Stimulated activated CD4-positive, alpha-beta T cell treated with anti-CD3 and anti-CD28 coated beads, TNF-alpha, amount 100 ng/mL, for 24 hours (primary cell): ENCODE measurements at places on chromosomes 7 and 10.

DNA sequence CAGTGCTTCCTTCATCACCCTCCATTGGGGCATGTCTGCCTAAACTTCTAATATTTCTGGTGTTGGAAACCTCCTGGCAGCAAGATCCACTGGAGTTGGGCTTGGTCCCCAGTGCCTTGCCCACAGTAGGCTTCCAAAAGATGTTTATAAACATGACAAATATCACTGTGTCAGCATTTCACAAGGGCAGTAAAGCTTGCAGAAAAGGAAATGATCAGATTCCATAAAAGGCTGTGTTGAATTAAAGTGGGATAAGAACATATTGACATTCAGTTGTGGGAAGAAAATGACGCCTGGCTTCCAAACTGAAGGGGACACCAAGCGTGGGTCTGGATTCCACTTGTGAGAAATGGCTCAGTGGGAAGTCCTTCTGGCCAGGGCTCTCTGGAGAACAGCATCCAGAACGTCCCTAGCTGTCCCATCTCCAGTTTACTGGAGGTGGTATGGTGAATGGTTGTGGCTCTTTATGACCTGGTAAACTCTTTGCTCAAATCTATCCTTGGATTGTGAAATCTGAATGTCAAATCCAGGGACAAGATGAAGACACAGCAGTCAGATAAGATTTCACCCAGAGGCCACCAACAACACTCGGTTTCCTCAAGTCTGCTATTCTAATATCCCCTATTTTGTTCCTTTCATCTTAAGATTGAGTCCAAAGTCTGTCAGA is 287.2 kb downstream of the TNS3 start:
- no peak for DNase-seq

DNA sequence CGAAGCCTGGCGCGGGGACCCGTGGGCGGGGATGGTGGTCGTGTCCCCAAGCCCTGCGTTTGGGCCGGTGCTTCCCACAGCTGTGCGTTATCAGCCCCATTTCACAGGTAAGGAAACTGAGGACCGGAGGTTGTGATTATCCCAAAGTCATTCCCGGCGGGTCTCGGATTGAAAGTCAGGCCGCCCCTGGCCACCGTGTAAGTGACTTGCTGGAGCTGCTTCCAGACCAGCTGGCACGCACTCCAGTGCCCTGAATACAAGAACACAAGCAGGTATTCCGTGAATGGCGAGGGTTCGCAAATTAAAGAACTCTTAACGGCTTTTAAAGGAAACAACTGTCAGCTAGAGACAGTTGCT is 675 bp upstream of the ATE1 start:
- no peak for DNase-seq

GRCh38 chr10:131785121-131785460 is 115.7 kb upstream of the PPP2R2D start:
- no peak for DNase-seq

DNA sequence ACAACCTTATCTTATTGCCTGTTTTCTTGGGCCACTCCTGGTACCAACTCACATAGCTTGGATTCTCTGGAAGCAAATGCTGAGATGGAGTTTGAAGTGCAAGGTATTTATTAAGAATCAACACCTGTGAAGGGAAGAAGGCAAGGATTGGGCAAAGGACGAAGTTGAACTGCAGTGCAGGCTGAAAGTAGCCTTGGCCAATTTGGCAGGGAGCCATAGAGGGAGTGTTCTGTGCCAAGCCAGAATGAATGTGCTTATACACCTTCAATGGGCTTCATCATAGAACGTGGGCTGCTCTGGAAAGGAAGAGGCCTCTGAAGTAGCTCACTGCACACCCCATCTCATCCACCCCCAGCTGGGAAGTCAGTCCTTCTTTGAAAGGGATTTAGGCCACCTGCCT is 79.8 kb upstream of the IFRD1 start:
- no peak for DNase-seq

- no peak for DNase-seq
These were observed 221.7 kb upstream of the TCF7L2 start for GRCh38 chr10:112728118-112728883.

DNA sequence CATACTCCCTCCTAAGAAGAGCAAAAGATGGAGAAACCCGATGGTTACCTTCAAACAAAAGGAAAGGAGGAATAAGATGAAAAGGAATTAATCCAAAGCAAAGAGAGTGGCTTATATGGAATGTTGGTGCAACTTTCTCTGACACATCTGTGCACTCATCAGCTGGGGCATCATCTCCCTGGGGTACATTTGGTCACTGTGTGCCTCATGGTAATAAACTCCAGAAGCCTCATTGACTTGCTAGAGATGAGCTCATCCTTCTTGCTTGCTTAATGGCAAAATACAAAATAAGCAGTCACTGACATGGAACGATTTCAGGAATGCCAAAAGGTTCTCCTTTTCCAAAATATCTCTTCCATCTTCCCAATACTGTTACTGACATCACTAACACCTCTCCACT is 22.5 kb downstream of the CAV1 start:
- no peak for DNase-seq

- no peak for DNase-seq
These were observed 141.6 kb downstream of the TSPAN12 start for GRCh38 chr7:120716307-120716706.

GRCh38 chr10:22460101-22460500 is 114.8 kb downstream of the SPAG6 start:
- DNase-seq: no peak

GRCh38 chr7:115779561-115779960 is 251.0 kb downstream of the TFEC start:
- no peak for DNase-seq

DNA sequence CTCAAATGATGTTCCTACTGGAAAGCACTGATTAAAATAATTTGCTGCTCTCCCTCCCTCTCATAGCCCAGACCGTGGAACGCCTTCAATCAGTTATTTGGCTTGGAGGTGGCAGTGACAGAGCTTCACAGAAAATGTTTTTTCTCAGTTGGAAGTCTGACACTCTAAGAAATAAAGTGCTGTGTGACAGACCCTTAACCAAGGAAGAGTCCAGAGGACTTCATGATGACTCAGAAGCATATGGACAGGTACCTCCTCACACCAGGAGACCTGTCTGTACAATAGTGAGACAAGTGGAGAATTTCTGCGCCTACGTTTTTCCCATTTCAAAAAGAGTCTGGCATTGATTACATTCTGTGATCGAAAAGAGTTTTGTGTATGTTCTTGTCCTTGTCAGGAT is 295.5 kb downstream of the DOCK4 start:
- no peak for DNase-seq

- no peak for DNase-seq
These were observed 5.3 kb upstream of the COL1A2 start for GRCh38 chr7:94389381-94389780.

DNA sequence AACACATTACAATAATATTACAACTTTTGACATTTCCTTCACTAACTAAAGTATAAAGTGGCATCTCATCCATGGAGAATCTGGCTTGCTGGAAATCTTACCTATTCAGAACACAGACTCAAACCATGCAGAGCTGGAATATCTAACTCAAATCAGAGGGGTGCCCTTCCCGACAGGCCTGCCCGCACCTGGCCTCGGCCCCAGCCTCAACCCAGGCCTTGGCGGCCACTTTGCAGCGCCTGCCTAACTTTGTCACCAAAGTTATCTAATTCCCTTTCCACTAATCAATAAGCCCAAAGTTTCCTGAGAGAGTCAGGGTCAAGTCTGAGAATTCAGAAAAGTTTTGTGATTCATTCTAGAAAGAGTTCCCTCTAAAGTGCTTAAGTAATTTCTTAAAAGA is 212.9 kb downstream of the COBL start:
- DNase-seq: no peak

- no peak for DNase-seq
These were observed 10.9 kb upstream of the FAM180A start for GRCh38 chr7:135759532-135759931.

DNA sequence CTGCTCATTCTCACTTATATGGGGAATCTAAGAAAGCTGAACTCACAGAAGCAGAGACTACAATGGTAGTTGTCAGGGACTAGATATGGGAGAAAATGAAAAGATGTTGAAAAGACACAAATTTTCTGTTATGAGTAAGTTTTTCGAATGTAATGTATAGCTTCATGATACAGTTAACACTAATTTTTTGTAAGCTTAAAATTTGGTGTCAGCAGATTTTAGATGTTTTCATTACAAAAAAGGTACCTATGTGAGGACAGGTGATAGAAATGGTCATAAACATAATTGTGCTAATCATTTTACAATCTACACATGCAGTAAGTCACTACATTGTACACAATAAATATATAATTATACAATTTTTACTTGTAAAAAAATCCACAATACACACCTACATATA is 286.6 kb downstream of the ZNF33B start:
- DNase-seq: no peak

GRCh38 chr7:122975341-122975740 is 20.2 kb downstream of the TAS2R16 start:
- no peak for DNase-seq
